BJ (cell line): ENCODE measurements at places on chromosomes 3 and 15.

DNA sequence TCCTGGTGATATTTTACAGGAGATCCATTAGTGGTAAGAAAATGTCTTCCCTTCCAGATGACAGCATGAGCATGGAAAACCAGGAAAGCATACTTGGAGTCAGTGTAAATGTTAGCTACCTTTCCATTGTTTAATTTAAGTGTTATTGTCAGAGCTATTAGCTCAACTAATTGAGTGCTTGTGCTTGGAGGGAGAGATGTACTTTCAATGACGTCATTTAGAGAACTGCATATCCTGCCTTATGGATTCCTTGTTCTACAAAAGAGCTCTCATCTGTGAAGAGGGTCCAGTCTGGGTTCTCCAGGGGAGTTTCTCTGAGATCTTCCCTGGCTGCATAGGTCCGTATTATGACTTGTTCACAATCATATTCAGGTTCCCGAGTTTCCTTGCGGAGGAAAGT is 687.2 kb downstream of the TBL1XR1 start:
- DNase-seq = no peak

DNA sequence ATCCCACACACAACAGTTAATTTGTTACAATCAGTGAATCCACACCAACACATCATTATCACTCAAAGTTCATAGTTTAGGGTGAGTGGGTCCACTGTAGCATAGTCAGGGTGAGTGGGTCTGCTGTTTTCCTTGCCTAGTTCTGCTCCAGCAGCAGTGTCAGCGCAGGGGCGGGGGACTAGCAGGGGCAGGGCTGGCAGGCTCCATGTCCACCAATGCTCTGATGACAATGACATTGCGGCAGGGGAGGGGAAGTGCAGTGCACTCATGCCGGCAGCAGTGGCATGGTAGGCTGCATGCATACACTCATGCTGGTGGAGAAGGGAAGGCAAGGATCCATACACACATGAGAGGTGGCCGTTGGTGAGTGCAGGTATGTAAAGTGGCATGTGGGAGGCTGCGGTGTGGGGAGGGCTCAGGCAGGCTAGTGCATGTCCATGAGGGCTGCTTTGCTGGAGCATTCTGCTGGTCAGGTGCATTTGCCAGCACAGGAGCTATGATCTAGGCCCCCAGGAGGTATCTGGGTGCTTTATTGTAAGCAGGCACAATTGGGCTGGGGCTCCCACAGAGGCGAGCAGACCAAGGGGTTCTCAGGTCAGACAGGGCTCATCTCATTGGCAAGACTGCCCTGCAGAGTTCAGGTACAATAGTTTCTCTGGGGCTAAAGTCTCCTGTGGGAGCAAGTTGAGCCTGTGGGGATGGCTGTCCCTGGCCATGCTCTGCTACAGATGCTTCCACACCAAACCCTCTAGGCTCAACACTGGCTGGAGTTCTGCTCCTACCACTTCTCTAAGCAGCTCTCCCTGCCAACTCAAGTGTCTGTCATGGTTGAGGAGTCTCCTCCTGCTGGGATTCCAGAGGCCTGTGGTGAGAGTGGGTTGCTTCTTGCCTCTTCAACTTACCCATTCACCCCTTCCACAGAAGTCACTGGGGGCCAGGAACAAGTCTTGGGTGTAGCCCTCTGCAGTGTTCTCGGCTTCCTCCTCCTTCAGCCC is 81.3 kb downstream of the KCNAB1 start:
- no peak for DNase-seq

DNA sequence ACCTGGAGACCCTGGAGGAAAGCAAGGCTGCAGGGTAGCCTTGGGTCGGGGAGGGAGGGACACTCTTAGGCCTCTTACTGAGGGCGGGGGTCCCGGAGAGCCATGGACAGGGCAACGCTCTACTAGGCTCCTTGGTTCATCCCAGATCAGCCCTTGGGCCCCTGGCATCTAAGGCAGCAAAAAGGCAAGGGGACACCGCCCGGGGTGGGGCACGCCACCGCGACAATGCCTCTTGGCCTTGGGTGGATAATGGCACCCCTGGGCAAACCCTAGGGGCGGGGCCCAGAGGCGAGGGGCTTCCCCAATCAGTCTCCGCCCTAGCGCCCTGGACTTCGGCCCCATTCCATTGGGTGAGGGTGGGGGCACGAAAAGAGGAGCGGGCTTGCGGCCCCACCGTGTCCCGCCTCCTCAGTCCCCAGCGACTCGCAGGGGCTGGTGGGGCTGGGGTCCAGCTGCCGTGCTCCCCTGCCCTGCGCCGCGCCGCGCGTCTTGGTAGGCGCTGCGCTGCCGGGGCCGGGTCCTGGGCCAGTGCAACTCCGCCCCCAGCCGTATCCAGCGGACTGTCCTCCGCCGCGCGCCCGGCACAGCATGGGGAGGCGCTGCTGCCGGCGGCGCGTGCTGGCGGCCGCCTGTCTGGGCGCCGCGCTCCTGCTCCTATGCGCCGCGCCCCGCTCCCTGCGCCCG is at the start of gene CHST13:
TSS of gene CHST13 (plus strand) at position 411 of the 684 bp plus-strand sequence. CDS start at position 589, 178 bp downstream.
- DNase-seq = no peak

DNA sequence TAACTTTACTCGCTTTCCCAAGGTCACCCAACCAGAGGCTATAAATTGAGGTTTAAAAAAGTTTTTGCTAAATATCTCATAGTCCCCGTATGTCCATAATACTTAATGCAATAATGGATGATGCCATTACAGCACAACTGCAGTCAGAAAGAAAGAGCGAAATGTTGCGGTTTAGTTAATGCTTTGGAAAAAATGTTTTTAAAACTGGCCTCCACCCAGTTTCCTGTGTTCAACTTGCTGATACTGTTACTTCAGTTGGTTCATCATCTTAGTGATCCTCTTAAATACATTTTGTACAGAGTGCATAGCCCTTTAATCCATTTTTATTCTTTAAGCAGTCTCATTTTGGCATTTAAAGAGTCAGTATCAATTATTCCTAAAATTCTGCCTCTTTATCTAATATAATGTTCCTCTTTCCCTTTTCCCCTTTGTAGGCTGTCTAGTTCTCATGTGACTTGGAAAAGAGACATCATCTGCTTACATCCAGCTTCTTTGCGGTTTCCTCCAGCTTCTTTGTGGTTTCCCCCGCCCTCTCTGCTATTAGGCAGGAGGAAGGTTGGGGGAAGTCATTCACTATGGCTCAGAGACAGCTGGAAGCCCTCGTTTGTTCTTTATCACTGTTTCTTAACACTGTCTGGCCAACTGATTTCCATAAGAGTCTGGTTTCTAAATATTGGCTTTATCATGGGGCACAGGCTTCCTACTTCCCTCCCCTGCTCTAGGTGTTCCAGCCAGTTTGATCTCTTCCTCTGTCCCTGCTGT is 154.3 kb downstream of the GOLIM4 start:
- DNase-seq = peak; percentile 50

DNA sequence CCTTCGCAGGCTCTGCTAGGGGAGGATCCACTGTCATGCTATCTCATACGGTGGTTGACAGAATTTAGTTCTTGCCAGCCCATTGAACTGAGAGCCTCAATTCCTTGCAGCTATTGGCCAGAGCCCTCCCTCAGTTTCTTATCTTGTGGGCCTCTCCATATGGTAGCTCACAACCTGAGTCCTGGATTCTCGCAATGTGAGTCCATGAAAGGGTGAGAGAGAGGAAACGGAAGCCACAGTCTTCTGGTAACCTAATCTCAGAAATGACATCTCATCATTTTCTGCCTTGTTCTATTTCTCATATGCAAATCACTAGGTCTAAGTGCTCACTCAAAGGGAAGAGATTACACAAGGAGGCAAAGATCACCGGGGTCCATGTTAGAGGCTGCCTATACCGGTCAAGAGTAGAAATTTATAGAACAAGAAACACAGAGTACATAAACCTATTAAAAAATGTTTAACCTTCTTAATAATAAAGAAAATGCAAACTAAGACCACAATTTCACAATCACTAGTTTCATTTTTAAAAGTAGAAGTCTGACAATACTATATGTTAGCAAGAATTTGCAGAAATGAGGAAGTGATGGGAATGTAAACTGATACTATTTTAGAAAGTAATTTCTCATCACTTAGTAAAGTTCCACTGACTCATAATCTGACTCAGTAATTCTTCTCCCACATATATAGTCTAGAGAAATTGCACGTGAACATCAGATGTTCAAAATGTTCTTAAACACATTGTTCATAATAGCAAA is 378.4 kb upstream of the AGTR1 start:
- DNase-seq = peak; percentile 51

GRCh38 chr15:61989667-61990066 is 70.6 kb downstream of the VPS13C start:
- DNase-seq = no peak

GRCh38 chr15:47756872-47757271 is 39.6 kb downstream of the SEMA6D start:
- DNase-seq = peak; percentile 26

DNA sequence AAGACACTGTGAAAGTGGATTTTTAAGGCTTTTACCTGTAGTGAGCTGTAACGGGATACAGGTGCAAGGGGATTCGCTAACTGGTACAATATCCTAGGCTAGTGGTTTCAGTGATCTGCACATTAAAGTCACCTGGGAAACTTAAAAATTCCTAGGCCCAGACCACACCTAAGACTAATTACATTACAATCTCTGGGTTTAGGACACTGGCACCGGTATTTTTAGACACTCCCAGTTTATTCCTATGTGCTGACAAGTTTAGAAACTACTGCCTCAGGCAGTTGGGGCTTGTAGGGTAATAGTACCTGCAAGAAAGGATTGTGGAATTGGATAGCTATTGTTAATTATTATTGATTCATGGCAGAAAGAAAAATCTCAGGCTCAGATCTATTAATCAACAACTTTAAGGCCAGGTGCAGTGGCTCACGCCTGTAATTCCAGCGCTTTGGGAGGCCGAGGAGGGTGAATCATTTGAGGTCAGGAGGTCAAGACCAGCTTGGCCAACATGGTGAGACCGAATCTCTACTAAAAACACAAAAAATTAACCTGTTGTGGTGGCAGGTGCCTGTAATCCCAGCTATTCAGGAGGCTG is 50.4 kb upstream of the CASR start:
- no peak for DNase-seq

DNA sequence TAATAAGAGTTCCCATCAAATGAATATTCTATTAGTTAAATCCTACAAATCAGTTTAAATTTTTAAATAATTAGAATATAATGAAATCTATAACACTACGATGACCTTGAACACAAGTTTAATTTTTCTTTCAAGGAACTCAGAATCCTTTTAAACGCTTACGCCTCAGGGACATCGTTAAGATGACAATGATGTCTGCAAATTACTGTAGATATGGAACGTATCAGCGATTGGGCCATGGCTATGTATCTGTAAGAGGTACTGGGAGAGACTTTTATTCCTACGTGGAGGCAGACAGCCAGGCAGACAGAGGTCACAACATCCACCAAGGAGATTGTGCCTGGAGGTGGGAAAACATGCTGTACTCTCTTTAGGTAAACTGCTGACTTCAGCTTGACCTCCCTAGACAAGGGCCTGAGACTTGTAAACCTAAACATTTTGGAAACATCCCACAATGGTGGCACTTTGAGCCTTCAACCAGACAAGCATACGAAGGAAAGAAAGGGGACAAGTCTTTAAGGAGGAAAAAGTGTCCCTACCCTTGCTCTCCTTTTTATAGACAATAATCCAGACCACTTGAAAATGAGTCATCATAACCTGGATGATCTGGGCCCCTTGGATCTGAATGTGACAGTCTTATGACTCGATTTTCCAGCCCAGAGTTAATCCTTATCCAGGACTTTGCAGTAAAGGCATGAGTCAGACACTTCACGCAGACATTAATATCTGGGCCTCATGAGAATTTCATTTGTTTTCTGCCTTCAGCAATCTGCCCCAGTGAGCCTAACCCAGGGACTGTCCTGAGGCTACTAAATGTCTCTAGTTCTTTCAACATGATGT is 6.8 kb upstream of the LDHAL6B start:
- peak; percentile 51 for DNase-seq

- no peak for DNase-seq
These were observed 42.9 kb downstream of the TBC1D2B start for GRCh38 chr15:78034495-78035191.

- no peak for DNase-seq
These were observed 11.4 kb downstream of the SQOR start for GRCh38 chr15:45646220-45646619.

DNA sequence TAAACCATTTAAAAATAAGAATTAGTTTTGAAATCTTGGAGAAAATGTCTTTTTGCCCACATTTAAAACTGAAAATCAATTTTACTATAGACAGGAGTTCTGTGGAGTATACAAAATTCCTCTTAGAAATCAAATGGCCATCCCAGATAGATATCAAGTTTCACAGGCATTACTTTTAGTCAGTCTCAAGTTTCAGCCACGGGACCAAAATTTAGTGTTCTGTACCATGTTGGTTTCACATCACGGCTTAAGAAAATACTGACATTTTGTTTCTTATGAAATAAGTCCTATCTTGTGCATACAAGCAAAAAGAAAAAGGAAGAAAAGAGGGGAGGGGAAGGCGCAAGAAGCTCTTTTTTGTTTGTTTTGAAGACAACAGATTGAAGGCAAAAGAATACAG is 45.7 kb downstream of the EIF2AK4 start:
- no peak for DNase-seq

- peak; percentile 41 for DNase-seq
These were observed 38.2 kb downstream of the TMCC1 start for GRCh38 chr3:129855170-129855831.

DNA sequence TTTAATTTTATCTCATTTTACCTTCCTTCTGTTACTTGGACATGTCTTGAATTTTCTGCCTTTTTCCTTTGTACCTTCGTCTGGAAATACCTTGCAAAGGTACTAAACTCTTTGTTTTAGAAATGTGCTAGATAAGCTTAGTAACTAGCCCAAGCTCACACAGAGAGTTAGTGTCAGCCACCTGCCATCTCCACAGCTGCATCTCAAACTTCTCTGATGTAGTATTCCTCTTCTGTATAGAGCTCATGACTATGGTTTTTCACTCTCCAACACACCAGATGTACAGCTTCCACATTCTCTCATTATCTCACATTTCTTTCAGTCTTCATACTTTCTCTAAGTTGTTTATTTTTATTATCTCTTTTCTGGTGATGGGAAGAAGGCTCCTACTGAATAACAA is 516.6 kb upstream of the ROBO2 start:
- DNase-seq = no peak

- no peak for DNase-seq
These were observed 14.5 kb upstream of the EHHADH start for GRCh38 chr3:185268194-185268962.

DNA sequence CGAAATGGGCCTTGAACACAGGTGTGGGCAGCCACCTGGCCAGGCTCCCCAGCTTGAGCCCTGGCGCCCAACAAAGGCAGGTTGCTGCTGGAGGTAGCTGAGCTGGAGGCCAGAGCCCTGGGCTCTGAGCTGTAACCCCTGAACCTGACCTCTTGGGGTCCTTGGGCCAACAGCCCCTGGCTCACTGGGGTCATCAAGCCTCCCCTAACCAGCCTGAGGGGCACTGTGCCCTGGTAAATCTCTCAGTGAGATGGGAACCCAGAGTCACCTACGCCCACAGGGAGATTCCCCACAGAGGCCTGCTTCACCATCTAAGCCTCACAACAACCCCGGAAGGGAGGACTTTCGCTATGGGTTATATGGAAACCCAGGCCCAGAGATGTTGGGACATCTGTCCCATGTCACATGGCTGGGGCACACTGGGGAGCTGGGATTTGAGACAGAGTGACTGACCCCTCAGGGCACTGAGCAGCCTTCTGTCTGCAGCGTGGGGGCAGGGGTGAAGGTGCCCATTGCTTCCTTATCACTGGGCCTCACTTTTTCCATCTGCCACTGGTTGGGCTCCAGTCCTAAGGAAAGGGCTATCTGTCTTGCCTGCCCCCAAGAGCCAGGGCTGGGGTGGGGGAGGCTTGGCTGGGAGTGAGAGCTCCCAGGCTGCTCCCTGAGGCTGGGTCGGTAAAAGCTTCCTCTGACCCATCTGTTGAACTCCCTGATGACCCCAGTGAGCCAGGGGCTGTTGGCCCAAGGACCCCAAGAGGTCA is 59.1 kb downstream of the IQSEC1 start:
- DNase-seq = no peak

GRCh38 chr15:65653801-65654521 is 32.2 kb downstream of the SLC24A1 start:
- no peak for DNase-seq
